ENCODE measurements at places on chromosomes 3 and 15.

GRCh38 chr3:8967553-8967952, 4.3 kb upstream of the RAD18 start:
- no peak for DNase-seq

DNA sequence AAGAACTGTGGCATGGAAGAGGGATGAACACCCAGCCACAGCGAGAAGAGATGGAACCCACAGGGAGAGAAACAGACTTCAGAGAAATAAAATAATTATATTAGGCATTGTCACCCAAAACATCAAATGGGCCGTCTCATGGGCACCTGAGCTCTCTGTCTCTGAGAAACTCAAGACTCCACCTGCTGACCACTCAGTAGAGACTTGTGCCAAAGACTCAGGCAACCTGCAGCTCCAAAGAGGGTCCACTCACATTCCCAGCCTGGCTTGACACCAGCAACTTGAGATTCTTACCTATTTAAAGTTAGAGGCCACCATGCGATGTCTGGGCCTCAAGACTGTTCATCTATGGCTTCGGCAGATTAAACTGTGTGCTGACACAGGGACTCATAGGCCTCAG, 12.0 kb downstream of the SEMA5B start:
- DNase-seq: no peak

- DNase-seq: no peak
Measured at GRCh38 chr3:113055961-113056360, 65.2 kb downstream of the GTPBP8 start.

GRCh38 chr3:166462891-166463470, 625.8 kb upstream of the BCHE start:
- DNase-seq: no peak

DNA sequence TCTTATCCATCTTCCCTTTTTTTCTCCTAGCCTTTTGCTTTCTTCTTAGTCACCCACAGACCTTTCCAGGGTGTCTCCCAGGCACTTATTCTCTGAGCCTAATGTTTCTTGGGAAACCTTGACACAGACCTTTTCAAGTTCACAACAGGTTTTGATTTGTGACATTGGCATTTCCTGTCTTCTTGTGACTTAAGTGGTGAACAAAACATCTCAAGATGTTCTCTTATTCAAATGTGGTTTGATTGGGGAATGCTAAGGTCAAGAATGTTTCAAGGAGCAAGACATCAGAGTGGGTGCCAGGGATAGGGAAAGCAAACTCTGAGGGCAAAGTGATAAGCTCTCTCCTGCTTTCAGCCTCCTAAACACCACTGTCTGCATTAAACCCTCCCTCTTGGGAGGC, 68.2 kb upstream of the GSK3B start:
- DNase-seq: no peak

DNA sequence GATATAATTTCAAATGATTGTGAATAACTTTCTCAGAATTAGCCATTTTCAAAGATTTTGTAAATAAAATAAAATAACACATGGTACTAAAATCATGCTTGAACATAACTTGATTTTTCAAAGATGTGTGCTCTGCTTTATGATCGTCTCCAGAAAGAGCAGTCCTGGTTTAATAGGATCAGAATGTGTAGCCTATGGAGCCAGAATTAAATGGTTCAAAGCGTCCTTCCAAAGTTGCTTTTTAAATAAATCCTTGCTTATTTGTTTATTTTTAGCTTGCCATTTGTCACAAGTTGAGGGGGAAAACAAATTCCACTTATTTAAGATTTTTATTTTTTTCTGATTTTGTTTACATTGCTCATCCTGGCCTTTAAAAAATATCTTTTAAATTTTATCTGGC, 123.7 kb upstream of the SPRED1 start:
- no peak for DNase-seq

DNA sequence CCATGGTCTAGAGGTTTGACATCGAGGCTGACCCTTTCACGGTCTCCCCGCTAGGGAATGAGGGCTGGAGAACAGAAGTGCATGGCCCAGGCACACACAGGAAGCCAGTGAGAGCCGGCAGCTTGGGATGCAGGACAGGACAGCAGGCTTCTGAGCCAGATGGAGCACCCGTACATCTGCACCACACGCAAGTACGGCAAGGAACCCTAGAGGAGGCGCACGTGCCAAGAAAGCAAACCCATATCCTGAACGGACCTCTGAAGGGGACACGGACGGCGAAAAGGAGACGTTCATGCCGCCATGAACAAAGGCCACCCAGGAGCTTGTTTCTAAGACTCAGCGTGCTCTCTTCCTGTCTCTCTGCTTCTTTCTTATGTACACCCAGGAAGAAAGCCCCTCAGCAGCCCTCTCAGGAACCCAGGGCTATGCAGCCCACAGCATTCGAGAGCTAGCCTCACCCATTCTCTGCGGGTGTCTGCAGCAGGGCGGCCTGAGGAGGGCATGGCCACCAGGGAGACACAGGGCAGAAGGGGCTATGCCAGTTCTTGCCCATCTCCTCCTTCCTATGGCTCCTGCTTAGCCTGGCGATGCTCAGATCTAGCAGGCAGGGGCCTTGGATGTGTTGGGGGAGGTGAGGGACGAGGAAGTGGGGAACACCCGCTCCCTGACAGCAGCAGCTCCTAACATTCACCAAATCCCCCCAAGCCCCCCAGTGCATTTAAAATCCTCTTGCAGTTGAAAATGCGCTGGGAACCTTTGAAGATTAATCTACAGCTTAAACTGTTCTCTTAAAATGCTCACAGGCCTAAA, 81.3 kb downstream of the PCSK6 start:
- no peak for DNase-seq

Measured in bone marrow (tissue), 2 donors.